ENCODE measurements at places on chromosomes 3 and 15. TPM values are rescaled to one million over a fixed set of nuclear protein-coding genes. Genes with fewer than 3 reads are reported as not detected.

The GPR149 gene
- total RNA-seq = not detected

The ADAMTSL3 gene
- not detected for total RNA-seq

The CALML4 gene
- 16.5 TPM for total RNA-seq

The SNURF gene
- 10.5 TPM for total RNA-seq

DNA sequence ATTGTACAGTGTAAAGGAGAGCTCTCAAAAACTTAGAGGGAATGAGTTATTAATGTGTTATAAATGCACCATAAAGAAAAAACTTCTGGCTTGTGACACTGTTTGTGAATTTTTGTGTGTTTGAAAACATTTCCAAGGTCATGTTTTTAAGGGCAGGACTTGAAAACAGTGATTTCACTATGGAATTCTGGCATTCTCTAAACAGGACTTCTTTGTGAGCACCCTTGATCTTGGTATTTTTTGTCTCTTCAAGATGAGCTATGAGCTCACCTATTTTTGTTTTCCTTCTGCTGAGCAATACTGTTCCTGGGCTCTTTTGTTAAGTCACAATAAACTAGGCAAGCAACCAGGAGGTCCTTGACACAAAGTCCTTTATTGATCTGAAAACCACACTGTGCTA, 284.4 kb downstream of the RBMS3 start:
- no peaks in the 10 kb centered on the region for H3K27me3 ChIP-seq
- no peaks in the 10 kb centered on the region for H3K4me1 ChIP-seq
- H3K4me3 ChIP-seq = no peak overlapping the region
- no peak overlapping the region for H3K27ac ChIP-seq
- no peak for DNase-seq
- no peaks in the 10 kb centered on the region for H3K36me3 ChIP-seq

- H3K27me3 ChIP-seq = no peaks in the 10 kb centered on the region
- no peak for DNase-seq
- peaks cover 42% of the 10 kb centered on the region for H3K4me1 ChIP-seq
- H3K36me3 ChIP-seq = peaks cover 11% of the 10 kb centered on the region
- no peak overlapping the region for H3K4me3 ChIP-seq
These were observed 2.4 kb upstream of the MESD start for GRCh38 chr15:80992006-80992405.

DNA sequence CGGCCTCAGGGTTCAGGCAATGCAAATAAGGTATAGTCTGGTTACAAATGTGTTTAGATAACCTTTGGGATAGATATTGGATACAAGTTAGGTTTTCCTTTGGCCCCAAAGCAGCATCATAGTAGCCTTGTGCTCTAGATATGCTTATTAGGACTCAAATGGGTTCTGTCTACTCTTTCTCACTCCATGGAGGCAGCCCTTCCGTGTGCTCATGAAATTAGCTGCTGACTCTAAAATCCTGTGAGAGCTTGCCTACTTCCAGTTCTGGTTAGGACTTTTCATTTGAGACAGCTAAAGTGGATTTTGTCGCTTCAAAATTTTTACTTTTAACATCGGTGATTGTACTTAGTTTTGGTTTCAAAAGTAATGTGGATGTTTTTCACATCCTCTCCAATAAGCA, 1.6 kb downstream of the CDV3 start:
- H3K36me3 ChIP-seq = peaks cover 52% of the 10 kb centered on the region
- H3K27me3 ChIP-seq = no peaks in the 10 kb centered on the region
- peak; percentile 71 for DNase-seq
- H3K27ac ChIP-seq = peak overlapping the region; percentile 92

DNA sequence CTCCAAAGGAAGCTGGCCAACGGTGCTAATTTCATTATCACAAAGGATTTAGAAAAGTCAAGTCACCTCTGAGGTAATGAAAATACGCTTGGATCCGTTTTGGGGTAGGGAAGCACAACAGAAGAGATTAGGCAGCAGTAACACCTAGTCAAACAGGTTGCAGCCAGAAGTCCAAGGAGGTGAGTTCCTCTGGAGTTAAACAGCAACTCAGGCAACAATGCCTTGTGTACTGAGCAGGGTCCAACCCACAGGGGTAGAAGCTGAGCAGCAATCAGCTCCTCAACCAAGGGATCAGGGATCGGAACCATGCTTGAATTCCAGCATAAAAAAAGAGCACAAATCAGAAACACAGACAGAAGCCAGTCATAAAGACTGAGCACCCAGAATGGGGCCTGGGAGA, 88.1 kb upstream of the SPRED1 start:
- no peak for DNase-seq
- H3K4me1 ChIP-seq = no peaks in the 10 kb centered on the region
- no peak overlapping the region for H3K4me3 ChIP-seq
- no peaks in the 10 kb centered on the region for H3K36me3 ChIP-seq
- H3K27ac ChIP-seq = no peak overlapping the region

DNA sequence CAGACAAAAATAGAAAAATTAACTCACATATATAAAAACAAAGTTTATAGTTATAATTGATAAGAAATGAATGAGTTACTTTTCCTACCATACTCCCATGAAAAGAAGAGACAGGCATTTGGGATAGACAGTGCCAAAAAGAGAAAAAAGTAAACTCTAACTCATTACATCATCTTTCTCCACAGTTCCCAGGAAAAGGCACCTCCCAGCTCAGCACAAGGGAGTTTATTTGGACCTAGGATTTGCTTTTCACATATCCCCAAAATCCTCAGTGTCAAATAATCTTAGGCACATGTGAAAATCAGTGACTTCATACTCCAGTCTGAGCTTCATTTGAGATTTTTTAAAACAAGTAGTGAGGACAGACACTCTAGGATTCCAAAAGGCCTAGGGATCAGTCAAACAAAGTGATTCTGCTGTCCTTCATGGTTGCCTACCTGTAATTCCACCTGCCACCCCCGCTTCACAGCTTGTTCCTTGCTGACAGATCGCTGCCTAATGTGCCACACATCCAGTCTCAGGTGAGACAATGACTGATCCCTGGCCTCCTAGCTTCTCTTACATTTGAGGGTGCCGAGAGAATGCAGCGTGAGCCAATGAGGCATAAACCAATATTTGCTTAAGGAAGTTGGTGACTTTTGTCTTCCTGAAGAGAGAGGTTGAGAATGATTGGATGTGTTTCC, 573.7 kb downstream of the TBL1XR1 start:
- H3K27ac ChIP-seq = no peak overlapping the region
- H3K4me3 ChIP-seq = no peak overlapping the region
- no peaks in the 10 kb centered on the region for H3K27me3 ChIP-seq
- H3K4me1 ChIP-seq = no peaks in the 10 kb centered on the region
- no peaks in the 10 kb centered on the region for H3K36me3 ChIP-seq

DNA sequence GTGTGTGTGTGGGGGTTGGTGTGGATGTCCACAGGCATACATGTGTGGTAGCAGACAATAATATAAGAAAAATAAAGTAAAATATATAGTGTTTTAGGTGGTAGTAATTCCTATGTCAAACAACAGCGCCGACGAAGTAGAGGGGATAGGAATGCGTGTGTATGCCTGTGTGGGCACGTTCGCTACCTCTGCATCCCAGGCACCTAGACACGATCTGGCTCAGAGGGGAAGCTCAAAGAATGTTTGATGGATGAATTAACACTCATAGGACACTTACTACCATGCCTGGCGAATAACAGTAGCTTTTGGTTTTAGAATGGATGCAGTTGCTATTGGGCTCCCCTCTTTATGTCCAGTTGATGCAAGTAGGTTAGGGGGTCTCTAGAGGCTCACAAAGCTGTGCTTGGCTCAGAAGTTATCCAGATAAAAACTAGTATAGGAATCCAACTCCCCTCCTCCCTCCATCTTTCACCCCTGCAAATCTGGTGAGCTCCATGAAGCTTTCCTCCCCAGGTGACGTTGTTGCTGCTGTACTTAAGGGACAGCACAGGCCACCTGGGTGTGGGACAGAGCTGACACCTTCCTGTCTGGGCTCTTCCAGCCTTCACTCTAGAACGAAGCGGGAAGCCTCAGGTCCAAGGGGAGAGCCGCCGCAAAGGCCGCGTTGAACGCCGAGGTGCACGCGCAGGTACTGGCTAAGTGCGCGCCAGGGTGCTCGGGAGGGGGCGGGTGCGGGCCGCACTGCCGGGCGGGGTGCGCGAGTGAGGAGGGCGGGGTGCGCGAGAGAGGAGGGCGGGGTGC, 192.6 kb upstream of the LYSMD4 start:
- no peaks in the 10 kb centered on the region for H3K36me3 ChIP-seq
- H3K4me3 ChIP-seq = peak overlapping the region; percentile 81
- DNase-seq = peak; percentile 90
- H3K4me1 ChIP-seq = peaks cover 12% of the 10 kb centered on the region
- peak overlapping the region; percentile 75 for H3K27ac ChIP-seq

DNA sequence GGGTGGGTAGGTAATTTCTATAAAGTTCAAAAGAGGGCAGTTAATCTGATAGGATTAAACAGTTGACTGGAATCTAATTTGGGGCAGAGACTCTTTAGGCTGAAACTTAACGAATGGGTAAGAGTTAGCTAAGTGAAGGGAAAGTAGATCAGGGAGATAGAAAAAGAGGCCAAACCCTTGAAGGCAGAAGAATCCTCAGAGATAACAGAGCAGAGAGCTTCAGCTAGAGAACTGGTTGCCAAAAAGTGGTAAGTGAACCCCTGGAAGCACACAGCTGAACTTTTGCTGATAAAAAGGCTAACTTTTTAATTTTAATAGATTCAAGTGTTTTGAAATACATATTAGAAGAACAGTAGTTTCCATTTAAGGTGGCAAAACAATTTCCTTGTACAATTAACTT, 99.2 kb downstream of the FHIT start:
- no peak overlapping the region for H3K4me3 ChIP-seq
- no peaks in the 10 kb centered on the region for H3K4me1 ChIP-seq
- H3K27me3 ChIP-seq = peaks cover 2% of the 10 kb centered on the region
